NCI-H1436 treated with DMSO at 0.1 percent for 48 hours (cell line): ENCODE measurements at places on chromosomes 5 and 9.

GRCh38 chr9:115240676-115241075 lies 122.7 kb upstream of the TNC start:
- no peak for DNase-seq

DNA sequence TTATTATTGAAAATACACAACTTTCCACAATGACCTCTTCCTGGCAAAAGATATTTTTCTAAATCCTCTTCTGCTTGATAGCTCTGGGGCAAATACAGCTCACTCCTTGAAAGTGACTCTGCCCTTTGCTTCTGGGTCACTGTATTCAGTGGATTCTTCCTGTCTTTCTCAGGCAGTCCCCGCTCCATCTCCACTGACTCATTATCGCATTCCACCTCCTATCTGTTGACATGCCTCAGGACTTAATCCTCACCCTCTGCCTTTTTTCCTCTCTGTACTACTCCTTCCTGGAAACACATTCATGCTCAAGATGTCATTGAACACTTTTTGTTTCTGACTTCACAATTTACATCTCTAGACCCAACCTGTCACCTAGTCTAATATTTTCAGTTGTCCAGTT lies 8.4 kb upstream of the RGS7BP start:
- no peak for DNase-seq

GRCh38 chr5:171770153-171770552 lies 15.5 kb upstream of the SMIM23 start:
- no peak for DNase-seq

DNA sequence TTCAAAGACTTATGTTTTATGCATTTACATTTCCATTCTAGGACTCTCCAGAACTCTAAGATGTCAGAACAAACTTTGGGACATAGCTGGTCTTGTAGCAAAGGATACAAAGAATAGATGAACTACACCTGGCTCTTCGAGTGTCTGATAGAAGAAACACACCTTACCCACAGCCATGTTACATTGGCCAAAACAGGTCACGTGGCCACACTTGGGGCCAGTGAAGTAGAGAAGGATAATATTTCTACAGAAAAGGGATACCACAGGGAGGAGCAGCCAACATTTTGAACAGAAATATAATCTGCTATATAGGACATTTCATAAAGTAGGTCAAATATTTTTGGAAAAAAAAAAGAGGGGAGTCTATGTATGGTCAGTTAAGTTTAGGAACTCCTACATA lies 22.7 kb upstream of the LIFR start:
- DNase-seq: no peak

GRCh38 chr5:88952996-88953643 lies 70.1 kb upstream of the MEF2C start:
- no peak for DNase-seq

GRCh38 chr9:127058645-127059021 lies 63.8 kb downstream of the ANGPTL2 start:
- DNase-seq: no peak
